ENCODE measurements at places on chromosomes 3 and 15.

DNA sequence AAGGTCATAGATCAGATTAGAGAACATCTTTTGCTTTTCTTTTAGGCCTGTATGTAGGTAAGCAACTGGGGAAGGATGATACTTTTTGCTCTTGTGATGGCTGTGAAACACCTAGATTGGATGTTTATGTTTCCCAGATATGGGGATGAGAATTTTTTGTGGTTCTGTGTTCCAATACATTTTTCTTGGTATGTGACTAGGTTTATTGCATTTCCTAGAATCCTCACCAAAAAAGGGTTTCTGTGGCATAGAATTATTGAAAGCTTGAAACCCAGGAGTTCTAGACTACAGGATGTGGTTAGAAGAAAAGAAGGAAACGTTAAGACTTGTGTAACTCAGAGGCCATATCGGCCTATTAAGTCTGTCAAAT lies 25.8 kb downstream of the OXNAD1 start:
- DNase-seq: peak; percentile 54

DNA sequence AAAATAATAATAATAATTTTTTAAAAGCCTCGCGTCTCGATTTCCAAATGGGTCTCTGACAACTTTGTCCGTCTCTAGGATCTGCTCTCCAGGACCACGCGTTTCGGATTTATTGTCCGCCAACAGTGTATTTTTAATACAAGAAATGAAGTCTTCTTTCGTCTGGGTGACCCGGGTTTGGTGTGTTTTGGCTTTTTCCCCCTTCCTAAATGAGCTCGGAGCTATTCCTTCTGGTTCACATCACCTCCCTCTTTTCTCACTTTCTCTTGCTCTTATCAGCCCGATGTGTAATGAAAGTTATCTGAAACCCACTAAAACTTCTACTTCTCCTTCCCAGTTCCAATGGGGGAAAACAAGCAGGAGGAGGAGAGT lies 516.7 kb downstream of the MECOM start:
- DNase-seq: no peak

GRCh38 chr3:190125436-190126068 lies 4.9 kb upstream of the P3H2 start:
- no peak for DNase-seq

- DNase-seq: no peak
Observed at GRCh38 chr3:174295306-174296092, 563.6 kb upstream of the NAALADL2 start.

DNA sequence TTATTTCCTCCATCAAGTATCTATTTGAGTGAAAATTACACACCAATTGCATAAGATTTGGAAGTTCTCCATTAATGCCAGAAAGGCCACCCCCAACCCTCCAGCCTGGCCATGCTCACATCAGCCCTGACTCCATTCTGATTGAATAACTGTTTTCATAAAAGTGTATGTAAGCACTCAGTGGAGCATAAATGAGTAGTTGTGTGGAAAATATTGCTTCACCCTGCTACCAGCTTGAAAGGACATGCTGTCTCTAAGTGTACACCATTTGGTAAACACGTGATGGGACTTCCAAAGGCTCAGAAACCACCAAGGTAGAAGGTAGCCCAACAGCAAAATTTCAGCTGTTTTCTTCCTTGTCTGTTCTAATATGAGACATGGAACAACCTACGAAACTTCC lies 393.8 kb downstream of the ZNF385D start:
- no peak for DNase-seq

GRCh38 chr3:101640256-101640655 lies 36.7 kb downstream of the ZBTB11 start:
- DNase-seq: no peak

DNA sequence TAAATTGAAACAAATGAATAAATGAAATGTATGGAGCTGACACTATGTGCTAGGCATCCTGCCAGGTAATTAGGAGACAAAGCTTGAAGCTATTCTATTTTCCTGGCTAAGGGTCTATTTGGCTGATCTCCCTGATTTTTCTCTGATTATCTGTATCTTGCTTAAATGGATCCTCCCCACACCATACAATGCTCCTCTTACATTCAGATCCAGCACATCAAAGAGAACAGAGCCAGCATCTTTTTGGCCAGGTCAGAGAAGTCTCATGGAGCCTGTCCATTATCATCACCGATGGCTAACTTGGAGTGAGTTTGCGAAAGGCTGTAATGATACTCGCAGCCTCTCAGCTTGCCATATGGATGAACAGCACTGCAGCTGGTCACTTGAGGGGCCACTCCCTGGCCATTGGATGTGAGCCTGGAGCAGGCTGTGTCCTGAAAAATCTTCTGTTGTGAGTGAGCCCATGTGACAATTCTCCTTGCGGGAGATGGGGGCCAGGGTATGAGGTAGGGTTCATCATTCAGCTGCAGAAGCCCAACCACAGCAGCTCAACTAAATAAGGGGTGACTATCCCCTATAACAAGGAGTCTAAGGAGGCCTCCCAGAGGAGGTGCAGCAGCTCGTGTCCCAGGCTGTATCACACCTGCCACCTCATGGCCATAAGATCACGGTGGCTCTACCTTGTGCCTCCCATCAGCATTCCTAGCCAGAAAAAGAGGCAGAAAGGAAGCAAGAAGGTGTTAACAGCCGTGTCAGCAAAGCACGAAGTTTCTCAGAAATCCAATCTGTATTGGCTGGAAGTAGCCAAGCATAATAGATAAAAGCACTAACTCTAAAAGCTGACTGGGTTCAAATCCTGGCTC lies 69.3 kb upstream of the ST8SIA2 start:
- no peak for DNase-seq

DNA sequence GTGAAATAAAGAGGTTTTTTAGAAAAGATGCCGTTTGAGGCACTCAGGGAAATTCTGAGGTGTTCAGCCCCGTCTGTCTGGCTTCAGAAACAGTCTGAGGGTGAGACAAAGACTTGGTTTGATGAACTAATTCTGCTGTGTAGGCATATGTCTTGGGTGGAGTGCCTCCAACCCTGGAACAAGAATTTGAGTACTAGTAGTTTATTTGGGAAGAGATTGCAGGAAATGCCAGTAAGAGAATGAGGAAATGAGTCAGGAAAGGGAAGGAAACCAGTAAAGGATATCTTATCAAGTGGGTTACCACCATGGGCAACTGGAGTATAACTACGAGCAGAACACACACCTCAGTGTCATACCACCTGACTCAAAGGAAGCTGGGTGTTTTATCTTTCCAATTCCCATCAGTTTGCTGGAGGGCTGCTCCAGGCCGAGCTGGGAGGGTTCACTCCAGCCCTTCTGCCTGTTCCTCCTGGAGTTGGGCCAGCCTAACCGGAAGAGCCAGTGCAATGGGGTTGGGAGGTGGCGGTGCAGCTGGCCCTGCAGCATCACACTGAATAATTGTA lies 75.3 kb downstream of the TGFBR2 start:
- DNase-seq: no peak

GRCh38 chr3:45535665-45536064 lies 58.9 kb upstream of the LIMD1 start:
- DNase-seq: no peak

GRCh38 chr15:99250001-99250400 lies 620 bp upstream of the TTC23 start:
- DNase-seq: no peak

GRCh38 chr3:14617508-14618023 lies 34.0 kb upstream of the CCDC174 start:
- DNase-seq: no peak

DNA sequence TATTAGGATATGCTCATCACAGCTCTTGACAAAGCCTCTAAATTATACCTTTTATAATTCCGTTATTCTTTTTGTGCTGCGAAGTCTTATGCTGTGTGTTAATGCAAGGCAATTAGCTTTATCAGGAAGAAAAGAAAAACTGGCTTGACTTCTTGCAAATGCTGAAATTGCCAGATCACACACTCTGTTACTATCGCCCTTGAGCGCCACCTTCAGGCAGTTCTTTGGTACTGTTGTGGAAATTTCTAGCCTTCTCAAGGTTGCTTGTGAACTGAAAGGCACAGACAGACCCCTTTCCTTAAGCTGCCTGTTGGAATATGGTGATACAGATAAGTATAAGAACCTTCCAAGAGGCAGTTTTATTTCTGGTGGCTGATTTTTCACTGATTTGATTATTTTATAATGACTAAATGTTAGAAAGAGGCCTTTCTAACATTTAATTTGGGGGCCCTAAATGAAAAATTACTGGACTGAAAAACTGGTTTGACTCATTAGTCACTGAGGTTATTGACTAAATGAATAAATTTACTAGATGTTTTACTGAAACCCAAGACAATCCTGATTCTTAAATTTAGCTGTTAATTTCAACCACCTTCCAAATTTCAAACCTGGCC lies 126.2 kb upstream of the RASGRP1 start:
- DNase-seq: peak; percentile 86

GRCh38 chr15:75945953-75946352 lies 42.3 kb downstream of the FBXO22 start:
- DNase-seq: no peak

DNA sequence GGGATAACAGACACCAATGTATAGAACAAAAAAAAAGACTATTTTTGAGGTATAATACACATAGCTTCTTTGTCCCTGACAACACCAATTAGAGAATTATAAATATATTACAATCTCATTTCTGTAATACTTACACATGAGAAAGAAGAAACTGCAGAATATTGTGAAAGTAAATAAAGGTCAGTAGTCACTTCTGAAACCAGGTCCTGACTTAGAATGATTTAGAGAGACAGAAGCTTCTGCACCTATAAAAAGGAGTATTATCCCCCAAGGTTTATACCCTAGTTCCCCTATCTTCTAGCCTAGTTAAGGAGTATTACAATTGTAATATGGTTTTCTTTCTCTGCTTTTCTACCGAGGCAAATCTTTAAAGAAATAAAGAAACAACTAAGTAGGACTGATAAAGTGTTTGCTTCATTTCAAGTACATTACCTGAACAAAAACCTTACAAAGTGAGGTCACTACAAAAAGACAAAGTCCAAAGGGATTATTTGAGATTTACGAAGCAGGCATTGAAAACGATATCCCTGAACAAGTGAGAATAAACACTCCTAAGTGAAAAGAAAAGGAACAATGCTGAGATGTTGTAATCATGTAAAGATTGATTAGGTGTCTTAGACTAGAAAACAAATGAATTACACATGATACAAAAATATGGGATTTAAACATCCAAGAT lies 103.0 kb downstream of the GBE1 start:
- no peak for DNase-seq

GRCh38 chr15:57537072-57537471 lies 54.6 kb upstream of the MYZAP start:
- DNase-seq: no peak

DNA sequence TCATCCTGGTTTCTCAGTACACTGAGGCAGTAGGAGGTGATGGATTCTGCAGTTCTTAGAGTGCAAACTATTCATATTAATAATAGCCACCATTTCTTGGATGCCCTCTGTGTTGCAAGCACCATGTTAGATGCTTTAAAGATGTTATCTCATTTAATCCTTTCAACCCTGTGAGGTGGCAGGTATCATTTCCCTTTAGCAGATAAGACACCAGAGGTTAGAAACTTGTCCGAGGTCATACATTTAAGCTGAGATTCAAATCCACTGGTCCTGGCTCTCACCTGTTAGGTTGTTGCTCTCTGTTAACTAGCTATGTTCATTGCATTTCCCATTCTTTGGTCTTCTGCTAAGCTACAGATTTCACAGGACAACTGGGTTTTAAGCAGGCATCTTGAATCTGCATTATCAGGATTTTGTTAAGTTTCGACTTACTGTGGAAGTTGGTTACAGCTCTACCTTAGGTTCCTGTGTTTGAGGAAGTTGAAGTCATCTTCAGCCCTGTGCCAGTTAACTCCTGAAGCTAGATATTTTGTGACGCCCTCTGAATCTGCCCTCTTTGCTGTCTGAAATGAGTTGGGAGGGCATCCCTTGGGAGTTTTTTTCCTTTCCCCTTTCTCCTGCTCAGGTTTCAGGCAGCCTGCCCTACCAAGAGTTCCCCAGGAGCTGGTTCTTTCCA lies 6.4 kb downstream of the PDE8A start:
- DNase-seq: peak; percentile 18

- peak; percentile 92 for DNase-seq
Observed at GRCh38 chr3:169772897-169773816, at the start of gene MYNN. Gene MYNN (plus strand): TSS chr3:169773396. CDS start chr3:169774296, 900 bp downstream.

- no peak for DNase-seq
Observed at GRCh38 chr3:17995769-17996168, 253.3 kb upstream of the TBC1D5 start.

DNA sequence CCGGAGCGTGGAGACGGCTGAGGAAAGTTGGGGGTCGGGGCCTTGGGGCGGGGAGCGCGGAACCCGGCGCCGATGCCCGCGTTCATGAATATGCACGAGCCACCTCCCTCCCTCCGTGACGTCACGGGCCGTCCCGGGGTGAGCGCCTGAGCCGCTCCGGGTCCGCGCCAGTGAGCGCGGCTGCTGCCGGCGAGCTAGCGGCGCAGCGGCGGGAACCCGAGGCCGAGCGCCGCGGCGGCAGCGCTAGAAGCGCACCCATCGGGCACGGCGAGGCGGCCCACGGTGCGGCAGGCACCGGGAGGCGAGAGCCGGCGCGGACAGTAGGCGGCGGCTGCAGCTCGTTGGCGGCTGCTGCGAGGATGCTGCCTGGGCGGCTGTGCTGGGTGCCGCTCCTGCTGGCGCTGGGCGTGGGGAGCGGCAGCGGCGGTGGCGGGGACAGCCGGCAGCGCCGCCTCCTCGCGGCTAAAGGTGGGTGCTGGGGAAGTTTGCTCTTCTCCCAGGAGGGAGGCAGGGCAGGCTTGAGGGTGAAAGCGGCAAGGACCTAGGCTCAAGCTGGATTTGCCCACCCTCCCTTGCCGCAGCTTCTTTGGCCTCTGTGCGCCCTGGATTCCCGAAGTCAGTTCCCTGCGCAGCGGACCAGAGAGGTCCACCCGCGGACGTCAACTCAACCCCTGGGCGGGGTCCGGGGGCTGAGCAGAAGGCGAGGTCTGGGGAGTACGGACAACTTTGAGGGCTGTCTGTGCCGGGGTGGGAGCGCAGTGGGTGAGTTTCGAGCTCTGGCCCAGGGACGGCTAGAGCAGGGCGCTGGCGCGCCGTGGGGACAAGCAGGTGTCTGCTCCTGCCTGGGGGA lies at the start of gene CLSTN2:
TSS of gene CLSTN2 (plus strand) at position 170 of the 850 bp plus-strand sequence.
- no peak for DNase-seq

DNA sequence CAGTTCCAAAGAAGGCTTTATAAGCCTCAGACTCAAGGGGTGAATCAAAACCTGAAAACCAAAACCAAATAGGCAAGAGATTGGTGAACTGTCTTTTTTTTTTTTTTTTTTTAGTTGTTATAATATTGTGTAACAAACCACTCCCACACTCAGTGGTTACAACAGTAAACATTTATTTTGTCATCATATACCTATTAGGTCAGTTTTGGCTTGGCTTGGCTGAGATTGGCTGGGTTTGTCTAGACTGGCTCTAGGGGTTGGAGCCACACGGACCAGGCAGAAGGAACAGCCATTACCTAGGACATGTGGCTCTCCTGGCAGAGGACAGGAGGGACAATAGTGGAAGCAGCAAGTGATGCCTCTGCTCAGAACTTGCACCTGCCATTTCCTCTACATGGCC lies 26.4 kb upstream of the RYR3 start:
- DNase-seq: no peak

GRCh38 chr3:173584093-173584837 lies 186.7 kb downstream of the NLGN1 start:
- DNase-seq: no peak

DNA sequence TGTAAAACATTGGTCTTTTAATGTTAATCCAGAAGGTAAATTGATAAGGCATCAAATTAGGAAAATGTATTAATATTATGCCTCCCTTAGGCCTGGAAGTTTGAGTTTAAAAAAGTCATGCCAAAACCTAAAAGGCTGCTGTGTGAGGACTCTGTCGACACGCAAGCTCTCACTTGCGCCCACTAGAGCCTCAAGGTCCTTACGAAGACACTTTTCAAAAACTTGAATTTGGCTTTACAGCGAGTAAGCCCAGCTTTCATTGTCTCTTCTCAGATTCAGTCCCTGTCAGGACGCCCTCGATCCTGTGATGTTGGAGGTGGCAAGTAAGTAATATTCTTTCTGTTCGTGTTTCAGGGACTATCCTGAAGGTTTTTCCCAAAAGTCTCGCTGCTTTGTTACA lies 89.7 kb downstream of the CRTC3 start:
- DNase-seq: no peak

Data from CD4-positive, alpha-beta T cell treated with Interleukin-10 for 1 hour (primary cell).